Prostate gland (tissue), 2 donors: ENCODE measurements at places on chromosomes 7 and 10.

DNA sequence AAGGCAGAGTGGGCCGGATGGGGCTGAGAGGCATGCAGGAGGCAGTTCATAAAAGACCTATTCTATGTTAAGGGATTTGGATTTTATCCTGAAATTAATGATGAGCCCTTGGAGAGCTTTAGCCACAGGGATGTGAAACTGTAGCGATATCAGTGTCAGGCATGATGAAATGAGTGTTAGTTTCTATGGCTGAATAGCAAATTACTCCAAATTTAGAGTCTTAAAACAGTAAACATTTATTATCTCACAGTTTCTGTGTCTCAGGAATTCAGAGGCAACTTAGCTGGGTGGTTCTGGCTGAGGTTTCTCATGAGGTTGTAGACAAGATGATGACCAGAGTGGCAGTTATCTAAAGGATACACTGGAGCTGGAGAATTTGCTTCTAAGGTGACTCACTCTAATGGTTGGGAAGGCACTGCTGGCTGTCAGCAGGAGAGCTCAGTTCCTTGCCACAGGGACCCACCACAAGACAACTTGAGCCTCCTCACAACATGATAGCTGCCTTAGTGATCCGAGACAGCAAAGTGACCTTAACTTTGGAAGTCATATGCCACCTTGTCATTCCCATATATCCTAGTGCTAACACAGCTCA is 36.7 kb upstream of the SFTPD start:
- DNase-seq = no peak

DNA sequence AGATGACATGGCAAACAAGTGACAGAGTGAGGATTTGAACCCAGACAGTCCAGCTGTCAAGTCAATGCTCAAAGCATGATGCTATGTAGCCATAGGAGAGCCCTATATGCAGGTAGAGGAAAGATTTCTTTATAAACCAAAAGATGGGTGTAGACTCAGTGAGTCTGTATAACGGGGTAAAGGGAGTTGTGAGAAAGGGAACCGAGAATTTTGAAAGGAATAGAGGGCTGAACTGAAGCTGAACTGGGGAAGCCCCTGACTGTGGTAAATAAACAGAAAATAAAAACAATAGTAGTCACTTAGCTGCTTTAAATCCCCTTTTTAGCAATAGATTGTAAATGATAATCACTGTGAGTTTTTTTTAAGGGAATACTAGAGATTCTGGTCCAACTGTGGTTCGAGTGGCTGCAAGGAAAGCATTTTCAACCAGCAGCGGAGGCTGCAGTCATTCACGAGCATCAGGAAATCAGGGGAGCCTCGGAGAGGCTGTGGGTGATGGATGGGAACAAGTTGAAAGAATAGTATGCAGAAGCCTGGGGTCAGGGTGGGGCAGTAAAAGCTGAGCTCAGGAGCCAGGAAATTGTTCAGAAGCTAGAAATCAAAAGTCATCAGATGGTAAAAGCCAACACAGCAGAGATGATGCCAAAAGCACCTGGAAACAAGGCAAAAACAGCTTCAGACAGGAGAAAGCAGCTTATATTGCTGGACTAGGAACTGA is 393.5 kb downstream of the GFRA1 start:
- DNase-seq = no peak

GRCh38 chr10:104349623-104350126 is 4.0 kb upstream of the CFAP58 start:
- DNase-seq = peak; percentile 55

DNA sequence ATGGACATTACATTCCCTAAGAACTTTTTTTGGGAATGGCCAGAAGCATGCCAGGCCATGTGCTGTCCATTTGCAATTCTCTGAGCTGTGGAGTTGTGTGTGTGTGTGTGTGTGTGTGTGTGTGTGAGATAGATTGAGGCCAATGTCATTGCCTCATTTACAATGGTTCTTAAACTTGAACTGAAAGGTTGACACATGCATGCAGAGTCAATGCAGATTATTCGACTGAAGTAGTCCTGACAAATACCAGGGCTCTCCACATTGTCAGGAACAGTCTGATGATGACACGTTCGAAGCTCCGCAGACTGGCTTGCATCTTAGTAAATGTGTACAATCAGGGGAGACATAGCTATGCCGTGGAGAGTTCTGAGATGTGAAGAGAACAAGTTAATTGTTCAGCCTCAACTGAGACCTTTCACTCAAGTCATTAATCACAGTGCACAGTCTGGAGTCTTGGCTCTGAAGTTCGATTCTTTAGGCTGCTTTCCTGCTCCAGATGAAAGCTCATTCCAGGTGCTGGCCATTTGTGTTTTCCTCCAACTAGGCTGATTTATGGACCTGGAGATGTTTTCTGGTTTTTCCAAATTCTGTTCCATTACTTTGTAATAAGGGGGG is 921.9 kb downstream of the LRMDA start:
- DNase-seq = no peak
